ENCODE measurements at places on chromosomes 7 and 10.
A peak's percentile ranks its signal among the peaks of the same experiment; 100 is the strongest.

DNA sequence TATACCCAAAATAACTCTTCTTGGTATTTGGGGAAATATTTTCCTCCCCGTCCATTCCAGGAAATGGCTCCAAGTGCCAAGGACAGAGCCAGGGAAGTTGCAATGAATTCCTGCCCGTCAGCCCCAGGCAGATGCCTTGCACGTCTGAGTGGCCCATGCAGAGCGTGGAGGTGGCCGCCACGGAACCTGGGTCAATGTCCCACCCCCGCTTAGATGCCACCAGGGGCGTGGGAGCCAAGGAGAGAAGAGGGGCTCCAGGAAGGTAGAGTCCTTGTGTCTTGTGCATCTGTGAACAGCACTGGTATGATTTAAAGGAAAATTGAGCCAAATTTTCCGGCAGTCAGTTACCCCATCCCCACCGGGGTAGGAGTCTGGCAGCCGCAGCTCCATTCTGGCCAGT is 1.6 kb downstream of the LEP start:
- no peak for DNase-seq

DNA sequence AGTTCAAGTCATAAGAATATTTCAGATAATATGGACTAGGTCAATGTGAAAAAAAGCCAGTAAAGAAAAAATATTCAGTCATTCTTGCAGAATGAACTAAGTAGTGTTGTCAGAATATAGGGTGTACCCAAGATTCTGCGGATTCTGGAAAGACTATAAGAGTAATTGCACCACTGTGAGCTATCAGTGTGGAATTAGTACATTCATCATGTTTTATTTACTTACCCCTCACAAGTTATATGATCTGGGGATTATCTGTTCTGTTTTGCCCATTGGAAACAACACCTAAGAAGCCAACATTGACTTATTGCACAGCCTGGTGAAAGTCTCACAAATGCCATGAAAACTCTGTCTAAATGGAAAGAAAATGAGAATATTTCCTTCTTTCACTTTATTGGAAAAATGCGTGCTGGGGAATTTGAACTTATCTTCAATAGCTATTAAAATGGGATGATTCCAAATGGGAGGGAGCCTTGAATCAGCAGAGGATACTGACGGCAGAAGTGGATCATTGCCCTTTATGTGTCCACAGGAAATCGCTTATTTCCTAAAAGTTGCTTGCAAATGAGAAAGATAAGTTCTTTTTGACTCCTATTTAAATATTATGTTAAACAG is 563.3 kb upstream of the POM121L12 start:
- DNase-seq, result no peak

GRCh38 chr7:52669031-52669430 is 366.4 kb upstream of the POM121L12 start:
- no peak for DNase-seq

DNA sequence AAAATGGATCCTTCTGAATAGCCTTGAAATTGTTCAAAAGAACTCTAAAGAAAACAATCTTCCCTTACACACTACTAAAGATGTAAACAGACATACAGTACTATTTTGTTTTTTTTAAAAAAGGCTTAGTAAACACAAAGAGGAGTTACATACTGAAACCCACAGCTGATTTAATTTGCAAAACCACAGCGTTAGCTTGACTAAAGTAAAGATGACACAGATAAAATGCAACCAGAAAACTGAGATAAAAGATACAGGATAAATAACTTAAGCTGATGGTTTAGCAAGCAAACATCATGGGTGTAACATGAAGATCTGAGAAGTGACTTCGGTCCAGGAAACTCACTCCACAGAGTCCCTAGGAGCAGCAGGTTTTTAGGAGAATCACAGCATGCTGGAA is 21.8 kb downstream of the PRKCQ start:
- peak; percentile 58 for DNase-seq

DNA sequence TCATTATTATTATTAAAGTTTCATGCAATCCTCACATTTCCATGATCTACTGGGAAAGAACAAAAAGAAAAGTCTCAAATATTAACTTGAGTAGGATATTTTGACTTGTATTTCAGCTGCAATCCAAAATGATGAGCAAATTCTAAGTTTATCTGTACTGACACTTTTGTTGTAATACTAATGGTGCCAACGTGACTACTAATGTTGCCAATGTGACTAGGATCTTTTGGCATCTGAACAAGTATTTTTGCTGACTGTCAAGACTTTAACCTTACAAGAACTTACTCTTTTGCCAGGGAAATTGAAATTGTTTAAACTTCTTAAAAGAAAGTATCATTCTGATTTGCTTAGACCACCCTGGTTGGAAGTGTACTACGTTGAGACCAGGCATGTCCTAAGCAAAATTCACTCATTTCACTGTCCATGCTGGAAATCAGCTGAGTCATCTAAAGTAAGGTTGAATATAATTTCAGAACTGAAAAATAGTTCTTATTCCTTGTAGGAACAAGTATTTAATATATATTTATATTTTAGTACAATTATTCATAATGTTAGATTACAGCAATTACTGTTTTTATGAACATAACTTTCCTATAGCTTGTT is 78.5 kb upstream of the LYZL1 start:
- DNase-seq, result no peak

DNA sequence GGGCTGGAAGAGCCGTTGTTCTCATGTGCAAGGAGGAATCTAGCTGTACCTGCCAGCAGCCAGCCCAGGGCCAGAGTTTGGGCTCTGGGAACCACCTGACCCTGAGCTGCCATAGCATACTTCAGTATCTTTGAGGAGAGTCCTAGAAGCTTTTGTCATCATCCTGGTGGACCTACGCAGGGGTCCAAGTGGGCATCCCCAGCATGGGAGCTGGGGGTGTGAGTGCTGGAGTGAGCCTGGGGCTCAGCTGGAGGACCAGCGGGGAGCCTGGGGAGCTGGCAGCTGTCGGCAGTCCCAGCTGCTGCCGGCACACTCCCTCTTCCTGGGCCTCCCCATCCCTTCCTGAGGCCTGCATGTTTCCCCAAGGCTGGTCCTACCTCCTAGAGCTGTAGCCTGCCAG is 32.5 kb downstream of the C10orf105 start:
- no peak for DNase-seq

DNA sequence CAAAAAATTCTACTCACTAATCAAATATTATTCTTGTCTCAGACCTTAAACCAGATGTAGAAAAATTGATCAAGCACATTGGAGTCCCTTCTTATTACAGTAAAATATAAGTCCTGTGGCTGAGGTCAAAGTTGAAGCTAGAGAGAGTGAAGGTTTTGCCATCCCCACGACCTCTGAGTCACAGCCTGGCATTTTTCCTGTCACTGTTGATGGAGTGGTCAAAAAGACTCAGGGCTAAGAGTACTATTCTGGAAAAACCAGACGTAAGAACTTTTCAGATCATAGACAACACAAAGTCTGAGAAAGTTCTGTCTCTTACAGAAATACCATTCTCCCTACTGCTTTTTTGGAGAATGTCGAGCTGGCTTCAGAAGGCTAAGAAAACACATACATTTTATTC is 323.7 kb upstream of the ANKRD30A start:
- DNase-seq, result no peak

GRCh38 chr7:135772639-135773222 is 24.1 kb upstream of the FAM180A start:
- DNase-seq, result no peak

GRCh38 chr7:2276107-2276506 is 34.1 kb downstream of the NUDT1 start:
- no peak for DNase-seq

- DNase-seq, result no peak
Measured at GRCh38 chr10:29807163-29807806, 172.5 kb upstream of the SVIL start.

DNA sequence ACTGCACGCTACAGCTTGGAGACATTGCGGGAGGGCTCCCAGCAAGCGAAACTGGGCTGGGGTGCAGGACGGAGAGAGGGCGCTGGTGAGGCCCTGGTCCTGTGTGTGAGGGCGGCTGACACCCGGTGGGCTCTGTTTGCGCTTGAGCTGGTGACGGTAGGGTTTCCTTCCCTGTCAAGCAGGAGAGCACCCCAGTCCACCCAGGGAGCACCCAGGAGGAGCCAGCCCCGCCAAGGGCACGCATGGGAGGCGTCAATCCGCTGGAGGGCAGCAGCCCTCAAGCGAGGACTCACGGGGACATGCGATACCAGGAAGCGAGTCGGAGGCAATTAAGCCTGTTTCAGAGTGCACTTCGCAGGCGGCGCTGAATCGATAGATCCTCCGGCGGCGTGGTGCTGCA is 109.4 kb downstream of the MAD1L1 start:
- no peak for DNase-seq

DNA sequence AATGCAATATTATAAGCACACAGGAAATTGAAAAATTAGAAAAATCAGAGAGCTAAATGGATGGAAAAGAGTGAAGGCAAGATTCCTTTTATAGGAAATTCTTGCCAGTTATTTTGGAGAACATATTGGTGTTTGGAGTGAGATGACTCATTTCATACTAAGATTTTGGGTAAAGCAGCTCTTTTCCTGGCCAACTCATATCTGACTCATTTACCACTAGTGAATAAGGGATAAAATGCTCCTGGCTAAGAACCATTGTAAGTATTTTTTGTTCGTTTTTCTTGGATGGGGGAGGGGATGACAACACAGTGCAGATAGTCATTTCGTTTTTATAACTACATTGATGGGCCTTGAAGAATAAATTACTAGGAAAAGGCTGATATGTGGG is 139.3 kb downstream of the TWIST1 start:
- no peak for DNase-seq

DNA sequence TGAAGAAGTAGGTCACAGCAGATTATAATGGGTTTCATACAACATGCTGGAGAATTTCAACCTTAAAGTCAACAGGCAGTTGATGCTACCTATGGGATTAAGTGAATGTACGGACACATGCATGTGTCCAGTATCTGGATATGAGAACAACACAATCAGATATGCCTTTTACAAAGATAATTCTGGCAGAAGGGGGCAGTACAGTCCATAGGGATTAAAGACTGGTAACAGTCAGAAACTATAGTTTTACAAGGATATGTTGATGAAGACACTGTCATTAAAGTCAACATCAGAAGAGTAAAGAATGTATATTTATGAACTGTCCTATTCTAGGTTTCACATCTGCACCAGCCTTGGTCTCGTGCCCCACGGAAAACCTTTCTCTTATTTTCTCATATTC is 41.5 kb downstream of the ANKMY2 start:
- no peak for DNase-seq

- DNase-seq, result no peak
Measured at GRCh38 chr7:35370687-35371086, 116.8 kb upstream of the TBX20 start.

DNA sequence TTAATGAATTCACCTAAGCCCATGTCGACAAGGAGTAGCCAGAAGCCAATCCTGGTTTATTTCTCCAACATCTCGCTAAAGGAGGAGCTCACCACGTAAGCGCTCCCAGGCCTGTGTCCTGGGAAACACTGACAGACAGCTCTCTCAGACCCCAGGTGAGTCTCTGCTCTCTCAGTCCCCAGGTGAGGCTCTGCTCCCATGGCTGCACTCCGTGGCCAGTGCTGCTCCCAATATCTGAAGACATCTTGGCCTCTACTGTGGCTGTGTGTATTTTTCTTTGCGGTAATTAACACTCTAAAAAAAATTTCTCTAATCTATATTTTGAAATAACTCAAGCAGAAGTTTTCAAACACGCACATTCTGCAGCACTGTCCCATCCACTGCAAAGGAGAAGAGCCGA is 564.5 kb downstream of the PTPRN2 start:
- no peak for DNase-seq

- DNase-seq, result no peak
Measured at GRCh38 chr10:48500771-48501170, 104.1 kb downstream of the ARHGAP22 start.

GRCh38 chr7:149459540-149460452 is 1.1 kb downstream of the ZNF777 start:
- peak; percentile 43 for DNase-seq

- no peak for DNase-seq
Measured at GRCh38 chr10:68276224-68276623, 44.3 kb upstream of the ATOH7 start.

DNA sequence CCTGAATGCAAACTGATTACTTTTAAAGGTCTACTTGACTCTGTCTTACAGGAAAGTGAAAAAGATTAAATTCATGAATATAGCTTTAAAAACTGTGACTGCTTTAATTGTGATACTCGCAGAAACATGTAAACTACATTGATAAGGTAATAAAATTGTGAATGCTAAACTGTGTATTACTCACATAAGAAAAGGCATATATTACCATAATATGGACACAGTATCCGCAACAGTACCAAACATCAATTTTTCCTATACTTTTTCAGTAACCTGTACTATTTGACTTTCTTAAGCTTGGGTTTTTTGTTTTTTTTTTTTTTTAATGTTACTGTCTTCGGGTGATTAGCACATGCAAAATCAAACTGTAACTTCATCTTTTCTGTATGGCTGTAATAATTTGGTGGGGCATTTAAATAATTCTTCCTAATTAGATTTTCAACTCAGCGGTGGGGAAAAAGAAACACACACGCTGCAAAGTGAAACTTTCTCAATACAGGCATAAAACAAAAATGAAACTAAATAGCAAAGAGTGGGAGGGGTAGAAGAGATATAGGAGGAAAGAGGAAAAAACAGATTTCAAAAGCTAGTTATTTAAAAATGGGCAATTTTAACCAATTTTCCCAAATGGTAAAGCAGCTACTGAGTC is 23.2 kb downstream of the NT5C3A start:
- peak; percentile 39 for DNase-seq

DNA sequence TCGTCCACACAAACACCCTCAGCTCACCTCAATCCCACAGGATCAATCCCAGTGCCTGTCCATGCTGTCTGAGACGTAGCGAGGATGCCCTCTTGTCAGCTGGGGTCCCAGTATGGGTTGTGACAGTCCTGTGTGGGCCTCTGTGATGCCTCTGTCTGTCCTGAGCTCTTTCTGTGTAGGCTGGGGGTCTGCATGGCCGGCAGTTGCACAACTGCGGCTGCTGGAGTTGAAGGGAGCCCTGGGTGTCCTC is 12.4 kb downstream of the ANTXRL start:
- no peak for DNase-seq

GRCh38 chr7:106774213-106774767 is 90.8 kb upstream of the PIK3CG start:
- DNase-seq, result no peak

DNA sequence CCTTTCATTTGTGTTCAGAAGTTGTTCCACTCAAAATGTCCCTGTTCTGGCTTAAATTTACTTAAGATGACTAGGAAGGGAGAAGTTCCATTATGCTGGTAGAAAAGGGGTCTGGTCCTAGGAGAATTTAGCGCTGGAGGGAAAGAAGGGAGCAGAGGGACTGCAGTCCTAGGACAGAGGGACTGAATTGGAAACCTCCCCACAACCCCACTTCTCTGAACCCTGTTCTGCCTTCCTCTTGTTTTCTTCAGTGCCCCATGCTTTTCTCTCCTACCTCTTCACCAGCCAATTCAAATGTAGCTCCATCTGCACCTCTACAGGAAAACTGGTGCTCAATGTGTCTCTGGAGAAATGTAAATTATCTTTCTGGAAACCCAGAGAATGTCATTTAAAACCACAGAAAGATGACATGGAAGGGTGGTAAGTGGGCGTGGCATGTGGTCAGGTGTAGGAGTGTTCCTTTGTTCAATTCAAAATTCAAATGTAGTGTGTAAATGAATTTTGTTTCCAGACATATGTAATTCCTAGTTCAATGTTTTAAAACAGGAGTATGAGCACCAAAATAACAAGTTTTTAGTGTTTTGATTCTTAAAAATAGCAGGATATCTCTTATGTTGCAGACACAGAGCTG is 24.0 kb upstream of the RHOBTB1 start:
- DNase-seq, result no peak

GRCh38 chr10:112843623-112844022 is 106.4 kb upstream of the TCF7L2 start:
- no peak for DNase-seq

All from activated CD4-positive, alpha-beta T cell treated with anti-CD3 and anti-CD28 coated beads, Interleukin-2, Interleukin-6, amounts not matched to agents 100 ng/mL and 50 ng/mL, durations not matched to agents 16 hours and 8 hours (primary cell).